Transverse colon (tissue), 4 donors: ENCODE measurements at places on chromosomes 13 and 19. TPM values are rescaled to one million over a fixed set of nuclear protein-coding genes. Genes with fewer than 3 reads are reported as not detected.

GRCh38 chr19:810883-811489 lies 10.8 kb downstream of the PLPPR3 start:
- H3K4me3 ChIP-seq: no peak overlapping the region
- H3K27ac ChIP-seq: no peak overlapping the region
- peaks cover 67% of the 10 kb centered on the region for H3K36me3 ChIP-seq
- H3K4me1 ChIP-seq: no peaks in the 10 kb centered on the region

GRCh38 chr19:2055931-2056836 lies 5.1 kb upstream of the MKNK2 start:
- DNase-seq: peak; percentile 74
- no peaks in the 10 kb centered on the region for H3K36me3 ChIP-seq
- peaks cover 49% of the 10 kb centered on the region for H3K4me1 ChIP-seq
- H3K27ac ChIP-seq: peak overlapping the region; percentile 99
- H3K4me3 ChIP-seq: peak overlapping the region; percentile 3

GRCh38 chr13:114013336-114013735 lies 39.5 kb upstream of the C13orf46 start:
- H3K36me3 ChIP-seq: no peaks in the 10 kb centered on the region
- H3K4me1 ChIP-seq: no peaks in the 10 kb centered on the region
- no peak overlapping the region for H3K4me3 ChIP-seq
- H3K27ac ChIP-seq: no peak overlapping the region
- DNase-seq: no peak

GRCh38 chr13:98890925-98891324 lies 86.9 kb downstream of the DOCK9 start:
- no peaks in the 10 kb centered on the region for H3K27me3 ChIP-seq
- H3K4me1 ChIP-seq: no peaks in the 10 kb centered on the region
- peaks cover 14% of the 10 kb centered on the region for H3K36me3 ChIP-seq

- no peak for DNase-seq
- H3K4me1 ChIP-seq: peaks cover 25% of the 10 kb centered on the region
- H3K27ac ChIP-seq: peak overlapping the region; percentile 87
- no peaks in the 10 kb centered on the region for H3K27me3 ChIP-seq
- H3K4me3 ChIP-seq: no peak overlapping the region
- peaks cover 40% of the 10 kb centered on the region for H3K36me3 ChIP-seq
These were observed 25.5 kb downstream of the SMIM24 start for GRCh38 chr19:3454656-3455392.

- H3K36me3 ChIP-seq: peaks cover 39% of the 10 kb centered on the region
- H3K4me3 ChIP-seq: no peak overlapping the region
- no peaks in the 10 kb centered on the region for H3K27me3 ChIP-seq
- no peak for DNase-seq
- peaks cover 17% of the 10 kb centered on the region for H3K4me1 ChIP-seq
- H3K27ac ChIP-seq: no peak overlapping the region
These were observed 4.1 kb downstream of the UBXN6 start for GRCh38 chr19:4453232-4454179.

DNA sequence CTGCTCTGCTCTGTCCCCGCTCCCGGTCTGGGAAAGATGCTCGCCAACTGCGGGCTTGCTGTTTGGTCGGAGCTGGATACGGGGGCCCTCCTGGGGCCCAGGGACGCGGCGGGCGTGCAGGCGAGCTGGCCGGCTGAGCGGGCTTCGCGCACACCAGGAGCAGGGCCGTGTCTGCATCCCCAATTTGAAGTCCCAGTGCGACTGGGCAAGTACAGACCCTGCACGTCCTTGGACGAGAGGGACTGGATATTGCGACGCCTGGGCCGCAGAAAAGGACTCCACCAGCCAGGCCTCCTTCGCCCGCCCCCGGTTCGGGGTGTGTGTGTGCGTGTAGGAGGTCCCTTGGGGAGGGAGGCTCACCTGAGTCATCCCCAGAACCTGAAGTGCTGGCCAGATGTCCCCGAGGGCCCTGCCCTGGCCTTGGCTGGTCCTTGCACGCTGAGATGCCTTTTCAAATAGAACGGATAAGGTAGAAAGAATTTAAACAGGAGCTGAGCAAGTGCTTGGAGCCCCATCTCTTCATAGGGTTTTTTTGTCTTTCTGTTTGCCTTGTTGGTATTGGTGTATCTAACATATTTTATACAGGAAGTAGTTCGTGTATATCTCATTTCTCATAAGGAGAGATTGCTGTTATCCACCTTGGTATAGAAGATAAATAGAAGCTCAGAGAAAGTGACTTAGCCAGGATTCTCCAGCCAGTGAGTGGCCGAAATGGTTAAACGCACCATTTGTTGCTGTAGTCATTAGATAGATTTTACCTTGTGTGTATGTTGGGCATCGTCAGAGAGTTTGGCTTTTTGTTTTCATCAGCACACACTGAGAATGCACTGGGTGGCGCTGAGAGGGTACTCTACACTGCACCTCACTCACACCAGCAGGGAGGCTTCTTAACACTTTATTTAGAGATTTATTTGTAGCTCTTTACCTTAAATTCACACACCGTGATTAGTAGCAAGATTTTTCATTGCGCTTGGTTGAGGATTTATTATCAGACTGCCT lies 1.1 kb downstream of the NAXD start:
- peak overlapping the region; percentile 79 for H3K4me3 ChIP-seq
- DNase-seq: peak; percentile 52
- H3K4me1 ChIP-seq: peaks cover 45% of the 10 kb centered on the region
- H3K36me3 ChIP-seq: no peaks in the 10 kb centered on the region
- no peaks in the 10 kb centered on the region for H3K27me3 ChIP-seq

DNA sequence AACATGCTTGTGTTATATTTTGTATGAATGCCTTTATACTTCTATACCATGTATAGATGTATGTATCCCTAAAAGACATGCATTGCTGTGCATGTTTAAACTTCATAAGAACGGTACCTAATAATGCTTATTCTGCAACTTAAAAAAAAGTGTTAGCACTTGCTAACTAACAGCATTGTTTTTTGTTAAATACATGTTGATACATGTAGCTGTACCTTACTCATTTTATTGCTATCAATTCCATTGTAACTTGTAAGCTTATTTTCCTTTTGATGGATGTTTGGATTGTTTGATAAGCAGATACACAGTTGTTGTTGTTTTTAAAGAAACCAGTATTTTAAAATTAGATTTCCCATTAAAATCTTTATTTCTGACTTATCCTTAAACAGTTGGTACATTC lies 53.8 kb downstream of the CDK8 start:
- H3K4me1 ChIP-seq: peaks cover 33% of the 10 kb centered on the region
- H3K36me3 ChIP-seq: no peaks in the 10 kb centered on the region
- H3K4me3 ChIP-seq: no peak overlapping the region
- H3K27me3 ChIP-seq: no peaks in the 10 kb centered on the region

DNA sequence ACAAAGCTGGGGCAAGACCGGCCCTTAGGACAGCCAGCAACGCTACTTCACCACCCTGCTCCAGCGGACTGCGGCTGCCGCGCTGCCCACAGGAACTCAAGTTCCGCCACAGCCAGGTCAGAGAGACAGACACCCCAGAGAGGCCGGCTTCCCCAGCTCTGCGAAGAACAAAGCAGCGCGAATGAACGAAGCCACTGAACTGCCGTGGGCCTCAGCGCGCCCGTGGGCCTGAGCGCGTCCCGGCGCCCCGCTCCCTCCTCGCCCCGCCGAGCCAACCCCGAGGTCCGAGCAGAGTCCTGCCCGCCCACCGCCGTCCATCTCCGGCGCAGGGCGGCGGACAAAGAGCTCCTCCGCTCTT lies 158.4 kb downstream of the RNF17 start:
- H3K27ac ChIP-seq: peak overlapping the region; percentile 99
- H3K4me3 ChIP-seq: peak overlapping the region; percentile 83
- peak; percentile 22 for DNase-seq
- no peaks in the 10 kb centered on the region for H3K27me3 ChIP-seq
- H3K4me1 ChIP-seq: no peaks in the 10 kb centered on the region
- H3K36me3 ChIP-seq: no peaks in the 10 kb centered on the region

GRCh38 chr13:51249770-51250741 lies 27.9 kb downstream of the FAM124A start:
- no peak overlapping the region for H3K4me3 ChIP-seq
- peaks cover 7% of the 10 kb centered on the region for H3K4me1 ChIP-seq
- H3K27ac ChIP-seq: no peak overlapping the region
- H3K27me3 ChIP-seq: no peaks in the 10 kb centered on the region
- no peak for DNase-seq
- H3K36me3 ChIP-seq: no peaks in the 10 kb centered on the region

The RDH8 gene
- total RNA-seq: not detected

The PSG3 gene
- total RNA-seq: not detected

The CERS1 gene
- total RNA-seq: not detected

The LRRC63 gene
- 0.32 TPM for total RNA-seq

The ATCAY gene
- 0.55 TPM for total RNA-seq
